C1 segment of cervical spinal cord (tissue), 14 donors: ENCODE measurements at places on chromosomes 3 and 15.

- DNase-seq: no peak
These were observed 2.4 kb downstream of the GNL3 start for GRCh38 chr3:52688266-52688665.

DNA sequence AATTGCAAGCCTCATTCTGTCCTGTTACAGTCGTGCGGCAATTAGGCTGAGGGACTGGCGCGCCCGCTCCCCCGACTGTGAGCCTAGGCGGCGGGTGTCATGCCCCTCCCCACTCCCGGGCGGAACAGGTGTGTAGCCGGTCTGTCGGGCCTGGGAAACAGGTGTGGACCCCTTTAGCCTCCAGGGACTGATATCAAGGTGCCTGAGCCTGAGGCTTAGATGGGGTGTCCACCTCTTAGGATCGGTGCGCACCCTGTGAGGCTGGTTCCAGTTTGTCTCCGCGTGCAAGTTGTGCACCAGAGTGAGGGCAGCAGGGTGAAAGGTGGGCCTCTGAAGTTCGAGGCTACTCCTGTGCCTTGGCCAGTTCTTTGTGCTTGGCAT, 686 bp downstream of the VPS8 start:
- DNase-seq: no peak

DNA sequence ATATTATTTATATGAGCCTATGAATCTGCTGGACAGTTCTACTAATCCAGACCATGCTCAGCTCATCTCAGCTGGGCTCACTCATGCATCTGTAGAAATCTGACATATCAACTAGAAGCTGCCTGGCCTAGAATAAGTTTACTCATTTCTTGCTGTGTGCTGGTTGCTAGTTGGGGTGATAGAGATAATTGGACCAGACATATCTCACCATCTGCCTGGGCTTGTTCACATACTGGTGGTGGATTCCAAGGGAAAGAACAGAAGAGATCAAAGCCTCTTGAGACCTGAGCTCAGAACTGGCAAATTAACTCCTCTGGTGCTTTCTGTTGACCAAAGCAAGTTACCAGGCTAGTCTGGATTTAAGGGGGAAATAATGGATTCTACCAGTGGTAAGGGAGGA, 109.1 kb downstream of the NSUN3 start:
- DNase-seq: no peak

DNA sequence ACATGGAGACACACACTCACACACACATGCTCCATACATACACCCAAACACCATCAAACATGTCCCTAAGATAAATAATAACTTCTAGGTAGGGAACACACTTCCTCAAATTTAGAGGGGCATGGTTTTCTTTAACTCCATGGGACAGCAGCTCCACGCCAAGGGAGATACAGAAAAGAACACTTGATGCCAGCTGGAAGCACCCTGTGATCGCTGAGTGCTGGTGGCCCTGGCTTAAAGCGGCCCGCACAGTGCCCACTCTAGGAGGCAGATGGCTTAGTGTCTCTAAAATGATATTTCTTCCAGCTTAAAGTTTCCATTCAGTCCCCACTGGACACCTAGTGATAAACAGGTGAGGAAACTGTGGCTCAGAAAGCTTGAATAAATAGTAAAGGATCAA, 232.9 kb downstream of the UACA start:
- no peak for DNase-seq

- no peak for DNase-seq
These were observed 312.4 kb downstream of the RSL24D1 start for GRCh38 chr15:54884312-54884711.
